Hepatocyte (in vitro differentiated cells): ENCODE measurements at places on chromosomes 11 and 22. TPM values are rescaled to one million over a fixed set of nuclear protein-coding genes. Genes with fewer than 3 reads are reported as not detected.

Gene TRIM64C
- not detected in 2 replicates for total RNA-seq

Gene TRIM6
- 6.6 and 10.7 TPM in 2 replicates for total RNA-seq

Gene GAL3ST1
- 11.4 and 13.0 TPM in 2 replicates for total RNA-seq

Gene CALCA
- 0.56 TPM in 1 of 2 replicates, not detected in the other for total RNA-seq

Gene MAJIN
- not detected in 2 replicates for total RNA-seq

Gene INPP5J
- total RNA-seq = 3.4 and 3.5 TPM in 2 replicates

Gene CHRM4
- total RNA-seq = 0.30 and 0.84 TPM in 2 replicates

Gene TMEM191C
- total RNA-seq = 5.9 and 13.4 TPM in 2 replicates
